ENCODE measurements at places on chromosomes 12 and 14.

GRCh38 chr14:61107869-61108493, 126.9 kb downstream of the SLC38A6 start:
- DNase-seq, result no peak

- DNase-seq, result no peak
Observed at GRCh38 chr12:110262442-110263388, 18.3 kb upstream of the ATP2A2 start.

DNA sequence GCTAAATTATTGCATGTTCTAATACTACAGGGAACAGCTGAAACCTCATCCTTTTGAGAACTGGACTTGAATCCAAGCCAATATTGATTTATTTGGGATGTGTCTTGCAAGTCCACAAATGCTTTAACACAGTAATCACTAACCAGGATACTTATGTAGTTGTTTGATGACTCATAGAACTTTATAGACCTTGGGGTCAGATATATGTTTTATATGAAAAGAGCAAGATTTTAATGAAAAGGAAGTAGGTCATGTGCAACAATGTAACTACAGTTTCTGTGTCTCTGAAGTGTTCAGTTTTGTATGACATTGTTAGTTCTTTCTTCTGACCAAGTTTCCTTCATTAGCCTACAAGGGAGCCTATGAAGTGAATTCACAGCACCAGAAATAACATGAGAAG, 352.0 kb downstream of the ZFP36L1 start:
- no peak for DNase-seq

- DNase-seq, result no peak
Observed at GRCh38 chr12:103640831-103641230, 53.8 kb downstream of the STAB2 start.
